ENCODE measurements at places on chromosomes 4 and X.

DNA sequence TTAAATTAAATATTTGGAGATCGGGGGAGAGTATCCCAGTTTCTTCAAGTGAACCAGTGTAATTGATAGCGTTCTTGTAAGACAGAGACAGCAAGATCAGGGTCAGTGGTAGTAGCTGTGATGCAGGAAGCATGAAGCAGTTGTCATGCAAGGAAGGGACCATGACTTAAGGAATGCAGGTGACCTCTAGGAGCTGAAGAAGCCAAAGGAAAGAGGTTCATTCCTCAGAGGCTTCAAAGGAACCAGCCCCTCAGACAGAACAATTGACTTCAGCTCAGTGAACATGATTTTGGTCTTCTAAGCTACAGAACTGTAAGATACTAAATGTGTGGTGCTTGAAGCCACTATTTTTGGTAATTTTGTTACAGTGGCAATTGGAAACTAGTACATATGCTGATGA, 51.6 kb downstream of the GLRB start:
- DNase-seq: no peak

GRCh38 chrX:38192007-38192810, 28.5 kb downstream of the SRPX start:
- no peak for DNase-seq

GRCh38 chr4:85520765-85521749, 46.1 kb downstream of the ARHGAP24 start:
- no peak for DNase-seq

- no peak for DNase-seq
Measured at GRCh38 chr4:138908134-138908533, 107.4 kb upstream of the NOCT start.

- DNase-seq: no peak
Measured at GRCh38 chrX:19827088-19827487, 60.3 kb downstream of the SH3KBP1 start.

DNA sequence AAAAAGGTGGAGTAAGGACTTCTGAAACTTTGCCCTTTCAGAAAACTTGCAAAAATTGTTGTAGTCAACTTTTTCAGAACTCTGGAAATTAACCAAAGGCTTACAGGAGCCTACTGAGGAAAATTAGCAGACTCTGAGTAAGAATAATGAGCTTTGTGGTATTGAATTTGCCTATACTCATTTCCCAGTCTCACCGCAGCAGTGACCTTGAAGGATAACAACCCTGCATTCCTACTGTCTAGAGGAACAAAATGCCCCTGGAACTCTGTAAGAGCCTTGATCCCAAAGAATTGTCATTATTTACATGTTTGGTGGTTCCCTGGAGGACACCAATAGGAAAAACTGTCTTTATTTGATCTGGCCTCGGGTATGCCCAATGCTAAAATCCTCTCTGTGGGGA, 57.9 kb downstream of the MND1 start:
- DNase-seq: no peak

DNA sequence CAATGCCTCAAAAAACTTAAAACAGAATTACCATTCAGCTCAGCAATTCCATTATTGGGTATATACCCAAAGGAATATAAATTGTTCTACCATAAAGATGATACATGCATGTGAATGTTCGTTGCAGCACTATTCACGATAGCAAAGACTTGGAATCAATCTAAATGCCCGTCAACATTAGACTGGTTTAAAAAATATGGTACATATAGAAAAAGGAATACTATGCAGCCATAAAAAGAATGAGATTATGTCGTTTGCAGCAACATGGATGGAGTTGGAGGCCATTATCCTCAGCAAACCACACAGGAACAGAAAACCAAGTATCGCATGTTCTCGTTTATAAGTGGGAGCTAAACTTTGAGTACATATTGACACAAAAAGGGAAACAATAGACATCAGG, 10.9 kb upstream of the SYNPO2 start:
- no peak for DNase-seq

DNA sequence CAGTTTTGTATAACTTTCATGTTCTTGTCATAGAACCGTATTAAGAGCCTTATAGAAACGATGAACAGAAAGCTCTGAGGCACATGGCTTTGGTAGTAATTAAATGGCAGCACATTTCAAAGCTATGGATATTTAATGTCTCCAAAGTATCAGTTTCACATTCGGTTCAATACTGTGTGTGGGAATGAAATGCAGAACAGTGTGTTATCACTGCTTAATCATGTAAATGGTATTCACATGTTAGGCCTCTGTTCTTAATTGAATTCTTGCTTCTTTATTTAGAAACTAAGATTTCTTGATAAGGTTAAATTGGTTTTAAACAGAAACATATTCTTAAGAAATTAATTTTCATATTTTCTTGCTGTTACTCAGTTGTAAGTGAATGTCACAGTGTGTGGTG, 701.0 kb upstream of the PITX2 start:
- DNase-seq: no peak

- no peak for DNase-seq
Measured at GRCh38 chr4:2593003-2593402, 56.6 kb downstream of the FAM193A start.

DNA sequence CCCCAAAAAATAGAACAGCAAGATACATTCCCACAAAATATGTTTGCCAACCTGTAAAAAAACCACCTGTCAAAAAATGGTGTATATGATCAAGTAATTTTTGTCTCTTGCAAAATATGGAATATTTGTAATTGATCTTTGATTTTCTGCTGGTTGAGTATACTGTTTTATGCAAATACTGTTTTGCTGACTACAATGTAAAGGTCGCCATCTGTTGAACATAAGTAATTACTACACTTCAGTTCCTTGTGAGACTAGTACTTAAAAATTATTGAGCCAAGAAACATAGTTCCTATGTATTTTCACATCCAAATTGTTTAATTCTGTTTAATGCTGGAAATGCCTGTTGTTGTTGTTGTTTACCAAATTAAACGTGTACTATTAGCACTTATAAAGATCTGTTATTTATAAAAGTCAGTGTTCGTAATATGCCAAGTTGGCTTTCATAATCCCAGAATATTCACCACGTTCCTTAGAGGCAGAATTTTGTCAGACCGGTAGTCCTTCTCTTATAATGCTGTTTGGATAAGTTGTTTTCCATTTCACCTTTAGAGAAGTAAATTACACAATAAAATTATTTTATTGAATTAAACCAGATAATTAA, 144.2 kb downstream of the PDLIM5 start:
- DNase-seq: no peak

Data from D721Med (cell line).